ENCODE measurements at places on chromosomes 7 and 10.

GRCh38 chr10:77901743-77902142 lies 24.8 kb downstream of the DLG5 start:
- no peak for DNase-seq

- no peak for DNase-seq
These were observed 32.5 kb upstream of the TBX20 start for GRCh38 chr7:35286422-35286821.

DNA sequence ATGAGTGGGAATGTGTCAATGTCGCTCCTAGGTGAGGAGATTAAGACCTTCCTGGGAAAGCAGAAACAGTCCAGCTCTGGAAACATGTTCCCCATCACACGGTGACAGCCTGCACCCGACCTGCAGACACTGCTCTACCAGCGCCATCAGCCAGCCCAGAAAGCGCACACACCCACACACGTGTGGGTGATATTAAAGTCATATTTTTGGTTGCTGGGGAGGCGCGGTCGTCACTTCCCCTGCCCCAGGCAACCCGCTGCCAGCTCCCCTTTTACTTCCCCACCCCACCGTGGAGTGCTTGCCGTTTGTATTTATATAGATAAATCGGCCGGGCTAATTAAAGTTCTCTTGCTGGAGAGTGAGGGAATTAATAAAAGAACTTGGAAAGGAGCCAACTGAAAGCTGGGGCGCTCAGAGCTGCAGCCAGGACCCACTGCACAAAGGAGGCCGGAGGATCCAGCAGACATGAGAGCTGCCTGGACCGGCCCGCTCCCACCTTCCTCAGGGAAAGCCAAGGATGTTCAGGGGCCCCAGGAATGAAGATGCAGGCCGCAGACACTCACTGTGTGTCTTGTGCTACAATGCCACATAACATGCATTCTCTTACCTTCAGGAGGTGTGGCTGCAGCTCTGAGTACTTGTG lies 145.2 kb upstream of the UNC5B start:
- no peak for DNase-seq

DNA sequence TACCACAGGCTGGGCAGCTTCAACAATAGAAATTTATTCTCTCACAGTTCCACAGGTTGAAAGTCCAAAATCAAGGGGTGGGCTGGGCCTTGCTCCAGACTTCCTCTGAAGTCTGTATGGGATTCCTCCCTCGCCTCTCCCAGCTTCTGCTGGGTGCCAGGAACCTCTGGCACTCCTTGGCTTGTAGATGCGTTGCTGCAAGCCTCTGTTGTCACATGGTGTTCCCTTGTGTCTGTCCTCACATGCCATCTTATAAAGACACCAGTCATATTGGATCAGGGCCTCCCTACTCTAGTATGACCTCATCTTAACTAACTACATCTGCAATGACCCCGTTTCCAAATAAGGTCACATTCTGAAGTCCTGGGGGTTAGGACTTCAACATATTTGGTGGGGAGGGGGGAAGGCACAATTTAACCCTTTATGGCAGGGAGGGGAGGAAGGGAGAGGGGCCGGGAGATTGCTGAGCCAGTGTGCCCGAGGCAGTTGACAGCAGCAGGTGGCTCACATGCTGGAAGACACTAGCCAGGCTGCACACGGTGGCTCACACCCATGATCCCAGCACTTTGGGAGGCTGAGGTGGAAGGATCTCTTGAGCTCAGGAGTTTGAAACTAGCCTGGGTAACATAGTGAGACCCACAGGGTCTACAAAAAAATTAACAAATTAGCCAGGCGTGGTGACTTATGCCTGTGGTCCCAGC lies 18.8 kb downstream of the ZNF282 start:
- no peak for DNase-seq

GRCh38 chr7:88091988-88092675 lies 127.7 kb downstream of the SRI start:
- no peak for DNase-seq

- no peak for DNase-seq
These were observed 37.0 kb downstream of the GSDME start for GRCh38 chr7:24720283-24720682.

DNA sequence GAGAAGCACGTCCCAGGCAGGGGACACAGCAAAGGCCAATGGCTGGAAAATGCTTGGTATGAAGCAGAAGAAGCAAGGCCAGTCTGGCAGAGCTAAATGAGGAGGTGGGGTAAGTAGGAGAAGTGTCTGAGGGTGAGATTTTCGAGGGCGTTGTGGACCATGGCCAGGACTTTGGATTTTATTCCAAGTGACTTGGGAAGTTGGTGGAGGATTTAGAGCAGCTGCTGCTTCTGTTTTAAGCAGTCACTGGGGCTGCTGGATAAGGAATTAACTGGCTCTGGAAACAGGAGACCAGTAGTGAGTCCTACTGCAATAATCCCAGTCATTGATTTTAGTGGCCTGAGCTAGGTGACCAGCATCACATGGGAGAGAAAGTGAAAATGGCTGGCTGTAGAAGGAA lies 67.6 kb upstream of the GSDME start:
- no peak for DNase-seq

- DNase-seq, result no peak
These were observed 194.0 kb downstream of the AHR start for GRCh38 chr7:17492437-17492836.

DNA sequence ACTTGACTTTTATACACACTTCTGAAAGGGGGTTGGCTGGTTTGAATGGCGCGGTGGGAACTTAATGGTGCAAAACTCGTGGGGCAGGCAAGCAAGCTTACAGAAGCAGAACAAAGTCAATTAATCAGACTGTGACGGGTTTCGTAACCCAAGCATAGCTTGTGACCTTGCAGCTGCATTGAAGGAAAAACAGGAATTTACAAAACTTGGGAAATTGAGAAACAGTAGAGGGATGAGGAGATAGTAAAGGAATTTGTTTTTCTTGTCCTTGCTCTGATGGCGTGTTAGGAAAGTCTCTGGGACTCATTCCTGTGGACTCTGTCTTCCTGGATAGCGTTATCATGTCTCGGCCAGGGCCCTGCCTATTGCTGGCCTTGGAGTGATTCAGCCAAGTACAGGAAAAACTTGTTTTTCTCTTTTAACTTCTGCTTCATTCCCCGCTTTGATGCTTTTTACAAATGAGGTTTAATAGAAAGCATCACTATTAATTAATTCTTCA lies 220.0 kb upstream of the KCND2 start:
- peak; percentile 77 for DNase-seq

DNA sequence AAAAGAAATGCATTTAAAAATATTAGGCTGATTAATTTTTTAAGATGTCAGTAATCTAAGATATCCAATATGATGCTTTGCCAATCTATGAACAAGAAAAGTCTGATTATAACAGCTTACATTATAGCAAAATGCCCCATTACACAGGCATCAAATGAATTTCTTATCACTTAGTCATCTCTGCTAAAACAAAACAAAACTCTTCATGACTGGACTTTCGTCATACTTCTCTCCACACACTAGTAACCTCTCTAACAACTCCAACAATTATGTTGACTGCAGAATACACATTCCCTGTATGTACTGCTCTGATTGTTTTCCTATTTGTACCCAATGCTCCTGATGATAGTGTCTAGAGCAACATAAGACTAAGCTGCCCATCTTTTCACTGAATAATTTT lies 3.8 kb upstream of the MKI67 start:
- DNase-seq, result no peak

DNA sequence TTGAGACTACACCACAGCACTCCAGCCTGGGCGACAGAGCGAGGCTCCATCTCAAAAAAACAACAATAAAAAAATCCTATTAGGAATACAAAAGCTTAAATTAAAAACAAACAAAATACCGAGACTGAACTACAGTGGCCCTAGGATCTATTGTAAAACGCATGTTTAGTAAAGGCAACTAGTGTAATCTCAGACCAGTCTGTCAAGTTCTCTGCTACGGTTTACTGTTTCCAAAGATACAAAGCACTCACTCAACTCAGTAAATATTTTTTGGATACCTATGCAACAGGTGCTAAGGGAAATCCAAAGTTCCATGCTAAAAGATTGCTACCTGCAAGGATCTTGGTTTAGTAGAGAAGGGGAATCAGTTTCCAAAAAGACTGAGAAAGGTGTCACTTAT lies 3.4 kb upstream of the MIOS start:
- no peak for DNase-seq

GRCh38 chr7:85851571-85852193 lies 664.8 kb upstream of the SEMA3D start:
- DNase-seq, result peak; percentile 47

DNA sequence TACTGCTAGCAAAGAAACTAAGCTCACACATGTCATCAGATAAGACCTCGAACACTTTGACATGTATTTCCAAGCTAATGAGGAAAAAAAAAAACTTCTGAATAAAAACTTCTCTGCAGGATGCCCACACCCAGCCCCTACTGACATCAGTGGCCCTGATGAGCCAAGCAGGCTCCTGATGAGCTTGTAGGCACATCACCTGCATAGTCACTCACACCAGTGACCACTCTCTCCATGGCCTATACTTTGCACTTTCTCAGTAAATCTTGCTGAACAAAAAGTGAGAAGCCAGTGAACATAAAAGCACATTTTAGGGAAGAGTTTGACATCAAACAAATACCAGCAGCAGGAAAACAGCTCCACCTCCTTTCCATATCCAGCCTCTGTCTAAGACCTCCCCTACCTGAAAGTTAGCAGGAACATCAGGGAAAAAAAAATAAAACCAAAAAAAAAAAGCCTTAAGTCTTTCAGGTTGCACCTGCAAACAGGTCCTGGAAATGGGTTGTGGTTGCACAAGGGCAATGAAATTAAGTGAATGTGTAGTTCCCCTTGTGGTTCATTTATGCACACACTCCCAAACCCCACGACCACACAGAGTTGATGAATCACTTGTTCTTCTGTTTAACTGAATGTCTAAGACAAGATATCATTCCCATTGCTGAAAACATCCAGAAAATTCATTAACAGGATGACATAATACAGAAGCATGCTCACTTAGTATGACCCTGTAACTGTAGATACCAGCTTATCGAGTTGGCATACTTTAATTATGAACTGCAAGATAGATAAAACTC lies 205.2 kb upstream of the PDE1C start:
- DNase-seq, result no peak

DNA sequence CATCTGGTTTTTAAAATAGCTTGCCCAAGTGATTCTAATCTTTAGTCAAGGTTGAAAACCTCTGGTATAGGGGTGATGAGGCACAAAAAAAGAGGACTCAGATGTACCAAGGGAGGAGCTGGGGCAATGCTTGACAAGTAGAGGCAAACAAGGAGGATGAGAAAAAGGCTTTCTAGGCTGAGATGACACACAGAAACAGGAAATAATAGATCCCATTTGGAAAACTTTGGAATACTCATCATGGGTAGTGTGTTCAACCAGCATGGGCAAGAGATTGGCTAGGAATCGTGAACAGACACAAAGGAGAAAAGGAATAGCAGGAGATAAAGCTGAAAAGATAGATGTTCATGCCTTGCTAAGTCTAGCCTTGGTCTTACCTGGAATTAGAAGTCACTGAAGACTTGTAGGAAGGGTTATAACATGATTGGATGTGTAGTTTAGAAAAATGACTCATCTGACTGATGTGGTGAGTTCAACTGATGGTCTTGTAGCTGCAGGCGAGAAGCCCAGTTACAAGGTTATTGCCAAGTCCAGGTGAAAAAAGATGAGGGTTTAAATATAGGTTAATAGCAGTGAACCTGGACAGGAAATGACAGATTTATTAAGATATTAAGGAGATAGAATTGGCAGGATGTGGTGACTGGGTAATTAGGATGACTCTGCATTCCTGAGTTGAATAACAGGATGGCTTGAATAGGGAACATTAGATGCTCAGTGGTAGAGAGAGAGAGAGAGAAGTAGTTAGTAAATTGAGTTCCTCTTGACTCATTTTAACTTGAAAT lies 214.0 kb upstream of the LRGUK start:
- peak; percentile 11 for DNase-seq

- DNase-seq, result no peak
These were observed 143.4 kb downstream of the VPS50 start for GRCh38 chr7:93375603-93376002.

DNA sequence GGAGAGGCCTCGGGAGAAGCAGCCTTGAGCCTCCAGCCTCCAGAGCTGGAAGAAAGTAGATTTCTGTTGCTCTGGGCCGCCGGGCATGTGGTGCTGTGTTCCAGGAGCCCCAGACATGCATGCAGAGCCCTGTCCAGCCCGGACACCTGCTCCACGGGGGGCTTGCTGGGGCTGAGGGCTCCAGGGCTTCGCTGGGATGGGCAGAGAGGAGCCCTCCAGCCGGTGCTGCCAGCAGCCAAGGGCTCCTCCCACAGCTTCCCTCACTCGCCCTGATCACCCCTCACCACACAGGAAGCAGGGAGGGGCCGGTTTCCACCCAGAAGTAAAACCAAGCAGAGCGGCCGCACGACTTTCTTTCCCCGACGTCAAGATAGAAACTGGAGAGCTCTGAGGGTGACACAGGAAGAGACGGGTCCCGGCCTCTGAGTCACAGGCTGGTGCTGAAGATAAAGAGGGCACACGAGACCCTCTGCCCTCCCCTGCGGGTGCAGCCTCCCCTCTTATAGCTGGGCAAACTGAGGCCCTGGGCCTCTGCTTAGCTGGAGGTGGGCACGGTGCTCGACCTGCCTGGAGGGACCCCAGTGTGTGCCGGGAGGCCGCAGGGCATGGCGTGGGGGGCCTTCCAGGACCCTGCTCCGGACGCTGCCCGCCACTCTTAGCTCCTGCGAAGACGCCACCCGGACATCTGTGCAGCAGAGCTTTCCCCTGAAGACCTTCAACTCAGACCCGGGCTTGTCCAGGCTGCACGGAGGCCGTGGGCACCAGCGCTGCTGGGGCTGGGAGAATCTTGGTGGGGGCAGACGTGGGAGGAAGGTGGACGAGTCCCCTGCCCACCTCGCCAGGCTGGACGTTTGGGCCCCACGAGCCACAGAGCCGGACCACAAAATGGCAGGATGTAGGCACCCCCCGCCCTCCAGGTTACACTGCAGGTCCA lies 31.1 kb downstream of the ADAP1 start:
- DNase-seq, result no peak

- no peak for DNase-seq
These were observed 200.3 kb upstream of the SVIL start for GRCh38 chr10:29835055-29835454.

- DNase-seq, result no peak
These were observed 4.1 kb downstream of the MBLAC1 start for GRCh38 chr7:100130608-100131453.

GRCh38 chr7:156585926-156586325 lies 54.6 kb upstream of the RNF32 start:
- DNase-seq, result no peak

DNA sequence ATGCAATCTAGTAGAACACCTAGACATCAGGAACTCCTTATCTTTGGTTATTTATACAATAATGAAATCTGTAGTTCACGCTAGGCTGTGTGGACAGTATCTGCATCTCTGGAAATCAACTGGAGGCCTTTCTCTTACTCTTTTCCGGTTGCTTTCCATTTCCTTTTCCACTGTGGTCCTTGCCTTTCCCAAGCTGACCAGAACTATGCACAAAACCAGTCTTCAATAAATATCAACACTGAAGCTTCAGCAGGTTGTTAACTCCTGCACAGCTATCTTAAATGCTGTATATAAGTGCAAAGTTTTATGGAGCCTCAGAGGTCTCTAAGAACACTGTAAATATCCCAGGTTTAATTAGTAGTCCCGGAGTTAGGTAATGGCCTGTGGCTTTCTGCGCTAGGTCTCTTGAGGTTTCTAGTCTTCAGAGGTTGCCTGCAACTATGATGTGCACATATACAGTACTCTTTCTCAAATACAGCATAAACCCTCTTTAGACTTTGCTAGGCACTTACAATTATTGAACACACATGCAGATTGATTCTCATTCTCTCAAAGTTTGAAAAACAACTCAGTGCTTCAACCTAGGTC lies 2.4 kb downstream of the KLLN start:
- no peak for DNase-seq

All from fibroblast of skin of left quadriceps (primary cell).